ENCODE measurements at places on chromosomes 3 and 15. TPM values are rescaled to one million over a fixed set of nuclear protein-coding genes. Genes with fewer than 3 reads are reported as not detected.

- DNase-seq = no peak
Measured at GRCh38 chr3:123536153-123536895, 48.5 kb downstream of the HACD2 start.

DNA sequence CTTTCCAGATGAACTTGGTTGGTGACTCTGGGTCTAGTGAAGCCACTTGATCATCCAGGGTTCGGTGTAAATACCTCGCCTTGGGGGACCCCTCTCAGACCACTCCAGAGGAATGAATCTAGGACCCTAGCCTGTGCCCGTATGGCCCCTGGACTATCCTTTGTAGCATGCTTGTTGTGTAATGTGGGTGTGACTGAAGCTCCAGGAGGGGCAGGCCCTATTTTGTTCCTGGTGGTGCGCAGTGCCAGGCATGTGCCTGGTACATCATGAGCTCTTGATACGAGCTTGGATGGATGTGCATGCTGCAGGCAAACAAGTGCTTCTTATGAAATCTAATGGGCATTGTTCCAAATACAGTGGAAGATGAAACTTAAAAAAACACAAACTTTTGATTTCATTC, 82.8 kb downstream of the EBLN2 start:
- DNase-seq = no peak

DNA sequence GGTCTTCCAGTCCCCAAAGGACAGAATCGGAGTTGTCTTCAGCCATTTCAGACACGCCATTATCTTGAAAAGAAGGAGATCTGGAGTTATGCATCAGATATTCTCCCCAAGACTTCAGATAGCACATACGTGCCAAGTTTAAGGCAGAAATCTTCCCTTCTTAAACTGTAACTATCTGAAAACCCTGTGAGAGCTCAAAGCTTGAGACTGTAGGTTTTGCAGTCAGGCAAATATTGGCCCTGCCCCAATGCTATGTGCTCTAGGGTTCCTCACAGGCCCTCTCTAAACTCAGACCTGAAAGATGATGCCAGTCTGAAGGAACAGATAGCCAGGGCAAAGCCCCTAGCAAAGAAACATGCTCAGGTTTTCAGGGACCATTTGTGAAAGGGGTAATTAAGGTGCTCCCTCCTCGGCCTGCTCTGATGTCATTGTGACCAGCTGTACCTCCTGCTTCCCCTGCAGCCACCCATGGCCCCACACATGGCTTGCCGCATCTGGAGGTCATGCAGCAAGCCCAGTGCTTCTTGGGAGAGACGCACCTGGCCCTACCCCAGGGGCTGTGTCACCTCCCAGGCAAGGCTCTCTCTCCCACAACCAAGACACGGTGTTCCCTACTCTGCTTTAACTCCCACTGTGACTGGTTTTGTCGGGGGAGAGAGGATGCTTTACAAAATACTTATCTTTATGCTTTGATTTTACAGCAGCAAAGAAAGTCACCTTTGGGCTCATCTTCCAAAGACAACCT, 53.4 kb upstream of the POMGNT2 start:
- no peak for DNase-seq

- no peak for DNase-seq
Measured at GRCh38 chr3:154954757-154955156, 125.4 kb upstream of the MME start.

DNA sequence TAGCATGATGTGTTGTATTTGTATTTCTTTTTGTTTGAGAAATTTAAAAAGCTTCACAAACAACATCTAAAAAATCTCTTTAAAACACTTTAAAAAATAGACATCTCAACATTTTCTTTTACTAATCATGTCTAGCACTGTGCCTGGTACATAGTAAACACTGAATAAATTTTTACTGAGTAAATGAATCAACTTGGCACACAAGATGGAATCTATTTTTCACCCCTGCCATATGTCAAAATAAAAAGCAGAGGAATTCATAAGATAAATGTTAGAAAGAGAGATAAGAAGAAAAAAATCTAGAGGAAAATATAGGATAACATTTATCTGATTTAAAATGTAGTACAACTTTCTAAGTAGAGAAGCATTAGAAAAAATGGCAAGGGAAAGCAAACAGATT, 8.6 kb upstream of the GOLIM4 start:
- no peak for DNase-seq

The TERC gene
- not detected for total RNA-seq
